ENCODE measurements at places on chromosomes 3 and 15.

GRCh38 chr3:42829628-42830436 is 20.6 kb downstream of the ACKR2 start:
- no peak for DNase-seq

DNA sequence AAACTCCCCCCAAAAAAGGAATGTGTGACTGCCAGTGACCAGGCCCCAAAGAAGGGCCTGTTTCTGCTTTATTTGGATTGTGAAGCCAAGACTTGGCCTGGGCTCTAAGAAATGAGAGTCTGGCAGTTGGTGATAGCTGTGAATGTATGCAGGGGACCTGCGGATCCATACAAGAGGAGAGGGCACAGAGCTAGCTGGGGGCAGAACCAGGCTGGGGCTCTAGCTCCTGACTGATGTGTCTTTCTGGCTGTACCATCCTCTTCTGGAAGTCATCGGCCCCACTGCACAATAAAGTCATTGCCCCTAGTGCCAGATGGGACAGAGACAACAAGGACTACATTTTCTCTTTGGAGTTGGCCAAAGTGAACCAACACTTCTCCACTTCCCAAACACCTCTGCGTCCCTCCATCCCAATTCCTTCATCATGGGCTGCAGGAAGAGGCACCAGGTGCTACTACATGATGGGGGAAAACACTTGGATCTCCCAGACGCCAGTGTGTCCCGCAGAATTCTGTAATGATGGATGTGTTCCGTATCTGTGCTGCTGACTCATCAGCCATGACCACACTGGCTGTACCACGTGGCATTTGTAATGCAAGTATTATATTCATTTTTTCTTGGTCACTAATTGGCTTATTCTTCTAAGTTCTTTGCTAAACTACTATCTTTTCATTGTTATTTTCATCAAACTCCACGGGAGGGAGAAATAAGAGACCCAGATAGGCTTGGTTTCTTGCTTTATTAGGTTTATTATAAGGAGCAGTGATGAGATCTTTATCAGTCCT is 1.7 kb upstream of the PLA2G4F start:
- no peak for DNase-seq

DNA sequence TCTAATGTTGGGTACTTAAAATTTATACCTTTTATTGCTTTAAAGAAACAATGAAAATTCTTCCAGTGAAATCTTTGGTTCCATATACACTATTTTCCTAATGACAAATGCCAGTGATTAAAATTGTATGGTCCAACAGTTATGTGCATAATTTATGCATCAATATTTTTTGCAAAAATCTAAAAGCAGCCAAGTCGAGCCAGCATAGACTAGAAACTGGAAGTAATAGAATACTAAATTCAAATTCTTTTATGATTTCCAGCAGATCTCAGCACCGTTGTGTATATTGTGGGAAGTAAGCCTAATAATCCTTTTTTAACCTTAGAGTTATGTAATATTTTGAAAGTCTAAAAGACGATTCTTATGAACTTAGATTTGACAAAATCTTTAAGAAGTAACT is 652.0 kb upstream of the GOLIM4 start:
- DNase-seq: no peak

- no peak for DNase-seq
Observed at GRCh38 chr3:13764161-13764560, 115.7 kb downstream of the WNT7A start.

GRCh38 chr3:43015991-43016865 is 37.1 kb downstream of the GASK1A start:
- no peak for DNase-seq

- DNase-seq: no peak
Observed at GRCh38 chr15:46231786-46232185, 597.0 kb downstream of the SQOR start.

- no peak for DNase-seq
Observed at GRCh38 chr3:7764115-7764514, 737.5 kb upstream of the LMCD1 start.

- no peak for DNase-seq
Observed at GRCh38 chr15:33968224-33968623, at the start of gene CHRM5. CHRM5 (plus strand) TSS chr15:33968497; CDS start chr15:34062718, 94,221 bp downstream.

GRCh38 chr15:100198442-100198841 is 143.3 kb downstream of the ADAMTS17 start:
- DNase-seq: no peak

GRCh38 chr3:118088696-118089095 is 946.0 kb downstream of the IGSF11 start:
- no peak for DNase-seq

- no peak for DNase-seq
Observed at GRCh38 chr3:167032267-167032876, 347.7 kb downstream of the ZBBX start.

- no peak for DNase-seq
Observed at GRCh38 chr3:39577541-39577940, 110.1 kb downstream of the MOBP start.

GRCh38 chr15:78007964-78008886 is 69.3 kb downstream of the TBC1D2B start:
- no peak for DNase-seq
